ENCODE measurements at places on chromosomes 2 and 18.

DNA sequence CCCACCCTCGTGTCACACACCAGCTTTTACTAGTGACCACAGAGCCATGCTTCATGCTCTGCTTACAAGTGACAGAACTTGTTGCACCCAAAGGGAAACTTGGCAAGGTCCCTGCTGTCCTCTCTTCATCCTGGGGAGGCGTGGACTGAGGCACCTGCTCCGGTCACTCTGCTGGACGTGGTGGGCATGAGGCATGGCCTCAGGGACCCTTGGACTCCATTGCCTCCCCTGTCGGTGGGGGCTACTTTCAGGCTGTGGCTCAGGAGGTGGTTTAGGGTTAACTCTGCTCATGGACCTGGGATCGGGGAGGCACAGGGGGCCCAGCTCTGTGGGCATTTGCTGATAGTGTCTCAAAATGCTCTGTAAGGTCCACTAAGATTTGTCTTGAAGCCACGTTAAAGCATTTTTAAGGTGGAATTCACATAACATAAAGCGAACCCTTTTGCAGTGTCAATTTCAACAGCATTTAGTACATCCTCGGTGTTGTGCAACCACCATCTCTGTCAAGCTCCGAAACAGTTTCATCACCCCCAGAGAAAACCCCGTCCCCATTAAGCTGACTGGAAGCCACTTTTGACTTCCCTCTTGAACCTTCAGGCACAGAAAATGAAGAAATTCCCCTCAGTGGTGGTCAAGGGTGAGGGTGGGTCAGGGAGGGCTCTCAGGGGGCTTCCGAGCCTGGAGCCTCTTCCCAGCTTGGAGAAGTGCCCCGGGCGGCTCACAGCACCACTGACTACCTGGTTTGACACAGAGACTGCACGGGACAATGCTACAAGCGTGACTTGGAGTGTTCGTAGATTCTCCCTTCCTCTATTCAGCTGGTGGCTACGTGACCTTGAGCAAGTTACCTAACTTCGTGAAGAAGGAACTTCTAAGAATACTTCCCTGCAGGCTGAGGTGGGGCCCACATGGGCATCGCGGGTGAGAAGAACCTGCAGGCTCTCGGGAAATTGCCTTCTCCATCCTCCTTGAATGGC is 100.0 kb upstream of the HDAC4 start:
- DNase-seq: no peak

DNA sequence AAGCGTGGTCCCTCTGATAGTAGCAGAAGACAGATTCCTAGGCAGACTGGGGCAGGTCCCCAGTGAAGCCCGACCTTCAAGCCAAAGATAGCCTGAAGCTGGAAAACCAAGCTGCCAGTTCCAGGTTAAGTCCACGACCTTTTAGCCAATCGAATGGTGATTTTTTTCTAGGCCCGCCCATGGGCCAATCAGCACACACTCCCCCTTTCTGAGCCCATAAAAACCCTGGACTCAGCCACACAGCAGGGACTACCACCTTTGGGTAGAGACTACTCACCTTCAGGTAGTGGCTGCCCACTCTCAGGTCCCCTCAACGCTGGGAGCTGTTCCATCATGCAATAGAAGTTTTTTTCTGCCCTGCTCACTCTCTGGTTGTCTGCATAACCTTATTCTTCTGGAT is 14.5 kb upstream of the ADI1 start:
- no peak for DNase-seq

DNA sequence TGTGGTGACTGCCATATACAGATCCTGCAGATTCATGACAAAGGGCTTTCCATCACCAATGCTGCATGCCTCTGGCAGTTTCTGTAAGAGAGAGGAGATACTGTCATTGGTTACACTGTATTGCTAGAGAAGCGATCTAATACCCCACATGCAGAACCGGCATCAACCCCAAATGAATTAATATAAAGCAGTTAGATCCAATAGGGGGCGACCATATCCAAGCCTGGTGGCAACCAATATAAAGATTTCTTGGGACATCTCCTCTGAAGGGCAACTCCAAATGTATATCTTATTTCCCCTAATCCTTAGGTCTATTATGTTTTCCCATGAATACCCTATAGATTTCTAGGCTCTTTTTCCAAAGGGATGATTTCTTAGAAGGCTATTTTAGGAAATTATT is 17.4 kb upstream of the IHH start:
- DNase-seq: no peak

DNA sequence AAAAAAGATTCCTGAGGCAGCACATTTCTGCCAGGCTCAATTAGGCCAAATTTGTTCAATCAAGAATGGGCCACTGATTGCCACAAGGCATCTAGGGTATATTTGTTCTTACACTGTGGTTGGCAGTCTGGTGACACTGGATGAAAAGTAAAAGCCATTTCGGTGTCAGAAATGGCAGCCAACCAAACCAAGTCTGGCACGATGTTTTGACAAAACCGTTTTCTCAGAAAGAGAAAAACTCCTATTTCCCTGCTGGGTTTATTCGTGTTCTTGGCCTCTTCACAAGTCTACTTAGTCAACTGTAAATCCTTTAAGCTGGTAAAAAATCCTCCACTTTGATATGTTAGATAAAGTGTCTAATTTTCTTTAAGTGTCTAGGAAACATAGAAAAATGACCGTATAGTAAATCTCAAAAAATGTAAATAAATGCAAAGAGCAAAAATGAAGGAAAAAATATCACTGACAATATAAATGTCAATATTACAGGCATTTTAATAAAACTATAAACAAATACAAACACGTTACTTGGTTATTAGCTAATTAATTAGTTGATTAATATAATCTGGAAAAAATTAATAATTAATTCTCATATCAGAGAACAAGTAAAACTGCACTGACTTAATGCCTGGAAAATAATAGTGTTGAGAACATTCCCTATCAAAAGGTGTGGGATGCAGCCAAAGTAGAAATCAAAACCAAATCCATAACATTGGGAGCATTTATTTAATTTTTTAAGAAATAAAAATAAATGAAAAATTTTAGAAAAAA is 182.0 kb upstream of the ZNF804A start:
- DNase-seq: no peak

DNA sequence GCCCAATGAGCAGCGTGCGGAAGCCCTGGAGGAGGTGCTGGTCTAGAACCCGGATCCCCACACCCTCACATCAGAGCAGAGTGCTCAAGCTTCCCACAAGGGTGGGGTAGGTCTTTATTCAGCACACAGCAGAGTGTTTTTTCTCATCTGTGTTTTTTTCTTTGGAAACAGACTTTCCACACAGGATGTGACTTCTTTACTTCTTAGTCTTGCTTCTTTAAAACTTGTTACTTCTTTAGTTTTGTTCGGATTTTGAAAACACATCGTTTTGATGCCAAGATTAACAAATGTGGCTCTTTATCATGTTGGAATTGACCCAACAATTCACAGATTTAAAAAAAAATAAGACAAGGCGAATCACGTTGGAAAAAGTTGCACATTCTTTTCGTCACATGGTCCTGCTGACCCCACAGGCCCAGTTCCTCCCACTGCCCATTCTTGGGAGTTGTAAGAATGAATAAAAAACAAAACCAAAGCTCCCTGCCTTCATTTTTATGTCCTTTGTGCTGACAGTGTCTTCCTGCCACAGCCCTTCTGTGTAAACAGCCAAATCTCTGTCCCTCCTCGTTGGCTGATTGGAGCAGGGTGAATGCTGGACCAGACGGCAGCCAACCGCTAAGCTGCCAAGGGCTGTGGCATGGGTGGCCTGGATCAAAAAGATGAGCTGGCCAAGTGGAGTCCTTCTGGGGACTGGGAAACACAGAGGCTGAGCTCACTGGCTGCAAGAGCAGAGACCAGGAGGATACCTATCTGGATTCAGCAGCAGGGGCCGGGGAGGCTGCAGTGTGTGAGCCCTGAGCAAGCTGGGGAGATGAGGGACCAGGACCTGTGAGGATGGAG is 81.6 kb downstream of the TWIST2 start:
- no peak for DNase-seq

GRCh38 chr2:1721706-1722646 is 22.3 kb downstream of the PXDN start:
- no peak for DNase-seq

DNA sequence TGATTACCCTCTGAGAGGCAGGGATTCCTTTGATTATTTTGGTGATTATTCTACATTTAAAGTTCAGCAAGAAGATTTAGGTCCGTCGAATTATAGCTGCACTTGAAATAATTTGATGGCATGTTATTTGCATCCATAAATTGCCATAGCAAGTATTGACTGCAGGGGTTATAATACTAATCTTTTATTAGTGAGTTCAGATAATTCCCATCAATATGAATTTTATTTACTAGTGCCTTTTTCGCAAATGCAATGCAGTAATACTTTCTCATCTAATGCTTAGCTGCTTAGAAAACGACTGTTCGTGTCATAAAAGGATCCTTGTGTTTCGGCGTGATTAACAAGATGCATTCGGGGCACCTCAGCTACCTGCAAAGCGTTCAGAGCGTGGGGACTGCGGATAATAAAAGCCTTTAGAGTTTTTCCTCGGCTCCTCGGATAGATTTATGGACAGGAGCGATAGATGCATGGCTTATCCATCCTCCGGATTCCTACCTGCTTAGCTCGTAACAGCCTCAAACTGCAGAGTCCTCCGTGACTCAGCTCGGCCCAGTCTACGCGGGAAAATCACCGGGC is 2.5 kb upstream of the GBX2 start:
- DNase-seq: no peak

GRCh38 chr2:112075490-112076260 is 20.6 kb downstream of the TMEM87B start:
- no peak for DNase-seq

- DNase-seq: no peak
Measured at GRCh38 chr2:64210816-64211215, 66.6 kb upstream of the PELI1 start.

GRCh38 chr2:112481528-112482233 is at the start of gene TTL:
Gene TTL (plus strand): TSS chr2:112482156. CDS start chr2:112482345, 189 bp downstream.
- DNase-seq: peak; percentile 57

DNA sequence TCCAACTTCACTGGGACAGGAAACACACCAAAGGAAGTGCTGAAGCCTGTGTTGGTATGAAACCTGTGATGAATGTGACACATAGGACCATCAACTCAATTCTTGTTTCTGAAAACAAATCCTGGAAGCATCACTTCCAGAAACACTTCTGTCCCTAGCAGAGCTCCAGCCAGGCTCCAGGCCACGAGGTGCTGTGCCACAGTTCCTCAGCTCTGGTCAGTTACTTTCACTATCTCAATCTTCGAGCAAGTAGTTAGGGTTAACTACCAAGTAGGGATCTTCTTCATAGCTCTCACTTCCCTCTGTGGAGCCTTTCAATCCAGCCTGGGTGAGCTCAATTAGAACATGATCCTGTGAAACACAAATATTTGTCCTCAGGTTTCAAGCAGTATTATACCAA is 3.6 kb upstream of the LCT start:
- no peak for DNase-seq

DNA sequence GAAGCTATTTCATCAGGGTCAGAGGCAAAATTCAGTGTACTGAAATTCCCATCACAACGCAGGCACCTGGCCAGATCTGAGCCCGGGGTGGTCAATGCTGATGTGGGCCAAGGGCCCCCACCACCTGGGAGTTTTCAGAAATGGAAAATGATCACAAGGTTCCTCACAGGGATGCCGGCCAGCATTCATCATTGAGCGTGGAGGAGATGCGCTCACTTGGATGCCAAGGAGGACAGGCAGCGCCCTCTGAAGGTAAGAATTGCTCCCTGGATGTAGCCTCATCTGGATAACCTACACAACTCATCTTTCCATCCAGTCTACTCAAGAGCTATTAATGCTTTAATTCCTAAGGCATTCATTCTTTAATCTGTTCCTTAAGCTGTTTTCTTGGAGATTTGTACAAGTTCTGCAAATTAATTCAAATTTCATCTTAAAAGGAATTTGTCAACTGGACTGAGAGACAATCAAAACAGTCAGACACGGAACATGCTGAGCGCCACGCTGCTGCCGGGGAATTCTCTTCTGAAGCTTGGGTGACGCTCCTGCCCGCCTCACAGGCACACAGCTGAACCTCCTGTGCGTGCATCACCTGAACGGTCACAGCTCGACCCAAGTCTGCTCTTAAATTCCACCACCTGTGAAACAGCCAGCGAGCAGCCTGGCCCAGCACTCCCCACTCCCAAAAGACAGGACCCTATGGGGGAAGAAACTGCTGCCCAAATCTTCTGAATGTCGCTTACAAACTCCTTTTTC is 206.7 kb downstream of the HDAC4 start:
- DNase-seq: no peak

DNA sequence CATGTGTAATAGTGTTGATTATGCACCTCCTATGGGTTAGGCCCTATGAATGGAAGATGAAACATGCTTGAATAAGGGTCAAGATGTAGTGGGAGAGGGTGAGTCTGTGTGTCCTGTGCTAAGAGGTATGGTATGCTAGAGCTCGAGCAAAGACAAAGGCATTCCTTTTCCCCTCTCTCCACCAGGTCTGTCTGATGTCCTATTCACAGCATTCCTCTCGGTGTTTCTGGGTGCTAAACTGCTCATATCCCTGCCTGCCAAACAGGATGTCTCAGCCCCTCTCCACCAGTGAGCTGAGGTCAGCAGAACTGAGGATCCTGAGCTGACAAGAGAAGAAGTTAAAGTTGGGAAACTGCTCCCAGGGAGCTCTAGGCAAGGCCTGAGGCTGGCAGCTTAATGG is 344.9 kb downstream of the TSN start:
- DNase-seq: no peak

DNA sequence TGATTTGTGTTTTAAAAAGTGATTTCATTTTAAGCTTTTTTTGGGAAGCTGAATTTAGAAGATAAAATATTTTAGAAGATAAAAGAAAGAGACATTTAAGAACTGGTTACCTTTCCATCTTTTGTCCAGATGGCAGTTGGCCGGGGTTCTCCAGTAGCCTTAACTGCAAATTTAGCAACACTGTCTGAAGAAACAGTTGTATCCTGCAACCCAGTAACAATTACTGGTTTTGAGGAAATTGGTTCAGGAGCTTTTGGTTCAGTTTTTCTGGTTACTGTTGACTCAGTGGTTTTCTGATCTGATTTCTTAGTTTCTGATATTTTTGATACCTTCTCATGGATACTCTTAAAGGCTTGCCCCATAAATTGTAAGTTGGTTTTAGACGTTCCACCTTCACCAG is 49.9 kb downstream of the PLEKHA3 start:
- no peak for DNase-seq

DNA sequence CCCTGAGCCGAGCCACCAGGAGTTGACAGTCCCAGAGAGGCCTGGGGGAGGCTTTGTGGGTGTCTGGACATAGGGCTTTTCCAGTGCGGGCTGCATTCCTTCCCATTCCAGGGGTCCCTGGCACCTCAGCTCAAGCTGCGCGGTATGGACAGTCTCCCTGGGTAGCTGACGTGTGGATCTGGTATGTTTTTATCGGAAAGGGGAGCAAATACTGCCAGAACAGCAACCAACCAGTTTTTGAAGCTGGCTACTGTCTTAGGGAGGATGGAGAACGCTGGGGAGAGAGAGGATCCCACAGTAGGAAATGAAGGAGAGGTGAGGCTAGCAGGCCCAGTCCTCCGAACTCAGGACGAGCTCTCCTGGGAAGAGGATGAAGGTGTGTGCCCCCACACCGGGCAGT is 103.8 kb upstream of the APCDD1 start:
- DNase-seq: no peak

DNA sequence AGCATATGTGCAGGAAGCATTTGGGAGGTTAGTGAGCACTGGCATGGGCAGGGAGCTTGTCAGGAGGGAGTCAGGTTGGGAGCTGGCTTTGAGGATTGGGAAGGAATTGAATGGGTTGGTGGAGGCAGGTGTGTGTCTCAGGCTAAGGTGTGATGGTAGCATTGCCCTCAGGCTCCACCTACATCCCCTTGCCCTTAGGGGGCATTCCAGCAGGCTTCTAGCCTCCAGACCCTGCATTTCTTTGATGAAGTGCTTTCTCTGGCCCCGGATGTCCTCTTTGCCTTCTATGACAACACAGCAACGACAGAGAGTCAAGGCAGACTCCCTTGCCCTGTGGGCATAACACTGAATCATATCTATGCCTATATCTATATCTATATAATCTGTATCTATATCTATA is 13.5 kb downstream of the RHBDD1 start:
- no peak for DNase-seq
